Activated naive CD4-positive, alpha-beta T cell treated with anti-CD3 and anti-CD28 coated beads, Interleukin-2, amount 50 U/mL, for 16 hours (primary cell): ENCODE measurements at places on chromosomes 12 and 14.

DNA sequence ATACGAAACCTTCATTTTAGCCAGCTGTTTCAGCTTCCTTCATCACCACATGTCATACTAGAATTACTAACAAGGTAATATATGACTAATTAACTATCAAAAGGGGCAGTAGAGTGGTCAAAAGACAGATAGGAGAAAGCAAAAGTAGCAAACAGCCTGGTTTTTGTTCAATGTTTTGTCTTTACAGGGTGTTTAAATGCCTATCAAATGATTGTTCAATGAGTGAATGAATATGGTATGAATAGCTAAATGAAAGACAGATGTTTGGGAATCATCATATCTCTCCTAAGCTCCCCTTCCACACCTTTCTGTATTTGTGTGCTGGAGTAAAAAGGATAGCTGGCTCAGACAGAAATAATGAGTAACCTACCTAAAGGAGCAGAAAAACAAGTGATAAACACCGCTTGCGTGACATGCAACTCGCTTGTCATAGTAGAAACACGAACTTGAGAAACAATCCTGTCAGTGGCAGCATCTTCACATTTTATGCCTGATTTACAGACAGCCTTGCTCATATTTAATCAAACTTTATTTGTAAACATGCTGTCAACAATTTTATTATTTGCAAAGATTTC, 34.2 kb downstream of the ABCC9 start:
- DNase-seq = no peak

- no peak for DNase-seq
Measured at GRCh38 chr12:116454950-116455447, 104.2 kb upstream of the MAP1LC3B2 start.

GRCh38 chr14:37991027-37991426, 216.7 kb upstream of the SSTR1 start:
- no peak for DNase-seq

GRCh38 chr14:70905301-70905700, 2.0 kb upstream of the PCNX1 start:
- DNase-seq = no peak

- no peak for DNase-seq
Measured at GRCh38 chr14:58752771-58753201, 115.0 kb downstream of the DACT1 start.

DNA sequence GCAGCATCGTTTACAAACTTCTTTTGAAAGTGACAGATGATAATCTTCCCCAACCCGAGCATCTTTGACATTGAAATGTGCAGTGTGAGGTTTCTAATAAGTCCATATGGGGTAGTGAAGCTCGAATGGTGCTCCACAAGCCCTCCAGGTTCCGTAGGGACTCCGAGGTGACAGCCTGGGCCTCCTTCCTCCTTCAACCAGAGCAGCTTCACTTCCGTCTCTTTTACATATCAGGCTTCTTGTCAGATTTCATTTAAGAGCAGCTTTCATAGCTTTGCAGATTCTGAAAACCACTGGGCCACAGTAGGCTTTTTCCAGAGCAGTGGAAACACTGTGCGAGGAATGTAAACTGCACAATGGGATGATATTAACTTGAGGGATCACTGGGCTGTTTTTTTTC, 103.6 kb upstream of the CPM start:
- DNase-seq = no peak

GRCh38 chr14:32622742-32623141, 293.6 kb downstream of the AKAP6 start:
- no peak for DNase-seq
